Transverse colon (tissue), 4 donors: ENCODE measurements at places on chromosomes 11 and 22. TPM values are rescaled to one million over a fixed set of nuclear protein-coding genes. Genes with fewer than 3 reads are reported as not detected.

Gene SCGB1A1
- total RNA-seq, result not detected

GRCh38 chr11:17591293-17591692, 44.2 kb downstream of the OTOG start:
- DNase-seq, result no peak

GRCh38 chr22:17920992-17921650, 103.2 kb downstream of the MICAL3 start:
- no peak for DNase-seq

DNA sequence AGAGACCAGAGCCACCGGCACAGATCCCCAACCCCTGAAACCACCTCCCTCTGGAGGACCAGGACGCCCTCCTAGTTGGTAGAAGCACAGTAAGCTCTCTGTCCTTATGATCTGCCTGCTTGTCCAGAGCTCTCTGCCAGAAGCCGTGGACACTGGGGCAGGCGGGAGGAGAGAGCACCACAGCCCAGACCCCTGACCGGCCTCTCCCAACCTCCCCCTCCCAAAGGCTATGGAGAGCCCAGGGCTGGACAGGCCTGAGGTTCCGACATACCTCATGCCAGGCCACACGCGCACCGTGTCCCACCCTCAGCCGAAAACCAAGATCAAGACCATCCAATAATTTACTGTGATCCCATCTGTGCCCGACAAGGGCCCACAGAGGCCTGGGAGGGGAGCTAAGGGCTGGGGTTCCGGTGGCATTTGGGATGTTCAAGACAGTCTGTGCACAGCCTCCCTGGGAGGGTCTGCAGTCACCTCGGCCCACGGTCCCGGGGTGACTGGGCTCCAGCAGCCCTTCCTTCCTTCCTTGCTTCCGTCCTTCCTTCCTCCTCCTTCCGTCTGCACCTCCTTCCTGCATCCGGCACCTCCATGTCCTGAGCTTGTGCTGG, 3.4 kb downstream of the HRAS start:
- DNase-seq, result no peak

DNA sequence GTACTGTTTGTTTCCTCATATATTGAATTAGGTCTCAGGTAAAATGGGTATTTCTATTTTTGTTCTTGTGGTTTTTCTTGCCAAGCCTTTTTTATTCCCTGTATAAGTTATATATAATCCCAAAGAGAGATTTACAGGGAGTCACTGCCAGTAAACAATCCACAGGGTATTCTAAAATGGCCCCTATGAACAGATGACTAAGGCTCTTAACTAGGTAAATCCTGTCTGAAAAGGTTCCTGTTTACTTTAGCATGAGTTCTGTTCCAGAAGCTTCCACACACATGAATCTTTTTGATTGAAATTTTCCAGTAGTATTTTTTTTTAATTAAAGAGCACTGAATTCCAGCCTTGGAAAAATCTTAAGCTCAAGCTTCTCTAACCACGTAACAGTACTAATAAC, 552.8 kb upstream of the CCDC179 start:
- DNase-seq, result no peak

DNA sequence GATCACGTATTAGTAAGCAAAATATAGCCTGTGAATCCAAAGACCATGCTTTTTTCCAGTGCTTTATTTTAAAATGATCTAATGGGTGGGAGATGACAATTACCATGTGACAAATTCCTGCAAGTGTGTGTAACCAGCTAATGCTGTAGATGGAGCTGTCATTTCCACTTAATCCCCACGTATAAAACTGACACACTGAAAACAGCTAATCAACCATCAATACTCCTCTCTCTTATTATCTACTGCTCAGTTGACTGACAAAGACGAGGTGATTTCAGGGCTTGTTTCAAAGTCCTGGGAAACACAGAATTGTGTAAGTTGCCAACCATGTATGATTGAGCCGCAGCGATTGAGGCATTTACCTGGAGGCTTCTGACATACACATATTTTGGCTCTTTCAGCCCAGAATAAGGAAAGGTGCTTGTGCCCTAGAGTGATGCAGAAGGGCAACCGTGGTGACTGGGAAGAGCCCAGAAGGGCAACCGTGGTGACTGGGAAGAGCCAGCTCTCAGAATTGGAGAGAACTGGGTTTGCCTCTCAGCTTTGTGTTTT, 9.7 kb downstream of the SLN start:
- no peak for DNase-seq

DNA sequence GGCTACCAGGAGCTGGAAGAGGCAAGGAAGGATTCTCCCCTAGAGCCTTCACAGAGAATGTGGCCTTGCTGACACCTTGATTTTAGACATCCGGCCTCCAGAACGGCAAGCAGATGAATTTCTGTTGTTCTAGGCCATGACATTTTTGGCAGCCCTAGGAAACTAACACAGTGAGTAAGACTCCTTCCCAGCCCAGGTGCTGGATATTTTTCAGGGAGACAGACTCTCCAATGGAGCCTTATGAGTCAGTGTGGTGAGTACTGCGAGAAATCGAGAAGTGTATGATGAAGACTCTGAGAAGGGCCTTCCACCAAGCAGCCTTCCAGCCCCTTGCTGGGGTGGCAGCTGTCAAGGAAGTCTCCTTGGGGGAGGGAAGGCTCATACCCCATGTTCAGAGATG, 114.4 kb downstream of the OSBP2 start:
- DNase-seq, result no peak

DNA sequence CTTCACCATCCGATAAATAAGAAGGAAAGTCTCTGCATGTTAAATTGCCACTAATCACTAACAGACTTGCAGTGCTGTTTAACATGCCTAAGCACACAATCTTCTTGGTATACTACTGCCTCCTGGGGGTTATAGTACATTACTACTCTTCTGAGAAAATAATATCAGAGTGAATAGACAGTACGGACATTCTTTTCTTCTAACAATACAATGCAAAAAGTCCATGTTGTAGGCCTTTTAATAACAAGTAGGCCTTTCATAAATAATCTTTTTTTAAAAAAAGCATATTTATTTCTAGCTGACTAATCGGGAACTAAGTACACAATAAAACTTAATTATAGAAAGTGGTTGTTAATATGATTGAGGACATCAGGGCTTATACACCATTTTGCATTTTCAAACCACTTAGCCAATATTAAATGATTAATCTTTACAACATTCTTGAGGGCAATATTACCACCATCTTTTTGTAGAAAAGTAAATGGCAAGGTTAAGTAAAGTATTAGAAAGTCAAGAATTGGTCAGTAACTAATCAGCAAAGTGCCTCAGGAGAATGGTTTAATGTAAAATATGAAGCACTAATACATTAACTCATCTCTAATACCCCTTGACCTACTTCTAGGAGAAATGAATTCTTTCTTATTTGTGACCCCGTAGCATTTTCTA, 84.7 kb downstream of the TTC28 start:
- no peak for DNase-seq

DNA sequence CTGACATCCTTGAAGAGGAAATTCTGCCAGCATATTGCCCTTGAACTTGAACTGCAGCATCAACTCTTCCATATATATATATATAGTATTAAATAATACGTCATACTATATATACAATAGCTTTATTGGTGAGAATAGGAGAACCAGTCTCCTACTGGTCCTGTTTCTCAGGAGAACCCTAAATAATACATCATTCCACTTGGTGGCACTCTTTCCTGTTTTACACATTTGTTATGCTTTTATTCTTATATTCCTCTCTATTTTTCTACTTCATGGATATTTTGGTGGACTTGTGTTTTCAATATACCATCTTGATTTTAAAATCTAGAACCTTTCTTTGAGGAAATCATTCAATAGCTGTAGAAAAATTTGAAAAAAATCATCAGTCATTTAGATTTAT, 193.3 kb downstream of the TRPC6 start:
- DNase-seq, result no peak

GRCh38 chr11:67252831-67253239, 13.4 kb upstream of the GRK2 start:
- DNase-seq, result no peak

Gene P2RY6
- 1.1 TPM for total RNA-seq

DNA sequence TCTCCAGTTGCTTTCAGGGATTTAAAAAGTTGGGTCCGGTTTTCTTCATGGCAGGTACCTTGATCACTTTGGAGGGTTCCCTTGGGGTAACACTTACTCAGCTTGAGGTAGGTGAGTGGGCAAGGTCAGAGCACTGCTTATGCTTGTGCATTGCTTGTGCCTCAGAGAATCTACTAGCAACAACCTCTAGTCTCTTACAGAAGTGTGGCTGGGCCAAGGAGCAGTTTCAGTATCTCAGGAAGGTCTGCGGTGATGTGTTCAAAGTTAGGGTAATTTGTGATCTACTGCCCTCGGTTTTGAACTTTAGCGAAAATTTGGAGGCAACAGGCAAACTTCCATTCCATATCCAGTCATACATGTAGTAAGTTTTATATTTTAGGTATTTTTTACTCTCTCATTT, 62.8 kb downstream of the NCAM1 start:
- DNase-seq, result no peak

DNA sequence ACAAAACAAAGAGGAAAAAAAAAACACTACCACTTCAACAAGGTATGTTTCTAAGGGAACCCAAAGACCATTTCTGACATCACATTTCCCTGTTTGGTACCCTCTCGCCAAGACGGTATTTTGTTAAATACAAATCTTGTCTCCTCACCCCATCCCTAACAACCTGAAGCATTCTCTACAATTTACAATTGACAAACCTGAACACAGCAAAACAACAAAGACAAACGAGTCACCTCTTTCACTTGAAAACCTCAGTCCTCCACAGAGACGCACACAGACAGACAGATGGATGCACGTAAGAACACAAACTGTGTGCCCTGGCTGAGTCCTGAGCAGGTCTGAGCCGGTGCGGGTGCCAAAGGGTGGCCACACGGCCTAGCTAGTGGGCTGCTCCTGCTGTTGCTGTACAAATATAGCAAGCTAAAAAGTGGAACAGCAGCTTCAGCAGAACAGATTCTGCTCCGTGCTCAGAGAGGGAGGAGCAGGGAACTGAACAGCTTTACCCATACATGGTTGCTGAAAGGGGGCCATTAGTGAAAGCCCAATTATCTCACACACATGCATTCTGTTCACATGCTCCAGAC, 28.5 kb downstream of the CELF1 start:
- no peak for DNase-seq

Gene NXPE2
- total RNA-seq, result 20.2 TPM

Gene IL18
- total RNA-seq, result 86.8 TPM

GRCh38 chr11:118996926-118997626, 862 bp upstream of the CENATAC start:
- no peak for DNase-seq

- no peak for DNase-seq
Measured at GRCh38 chr22:41732096-41732772, 32.9 kb downstream of the MEI1 start.

Gene LAYN
- total RNA-seq, result 8.6 TPM

- no peak for DNase-seq
Measured at GRCh38 chr11:17696741-17697140, 22.6 kb upstream of the MYOD1 start.

Gene FAM181B
- total RNA-seq, result 0.55 TPM

GRCh38 chr22:21876486-21877176, 9.2 kb upstream of the MAPK1 start:
- no peak for DNase-seq

DNA sequence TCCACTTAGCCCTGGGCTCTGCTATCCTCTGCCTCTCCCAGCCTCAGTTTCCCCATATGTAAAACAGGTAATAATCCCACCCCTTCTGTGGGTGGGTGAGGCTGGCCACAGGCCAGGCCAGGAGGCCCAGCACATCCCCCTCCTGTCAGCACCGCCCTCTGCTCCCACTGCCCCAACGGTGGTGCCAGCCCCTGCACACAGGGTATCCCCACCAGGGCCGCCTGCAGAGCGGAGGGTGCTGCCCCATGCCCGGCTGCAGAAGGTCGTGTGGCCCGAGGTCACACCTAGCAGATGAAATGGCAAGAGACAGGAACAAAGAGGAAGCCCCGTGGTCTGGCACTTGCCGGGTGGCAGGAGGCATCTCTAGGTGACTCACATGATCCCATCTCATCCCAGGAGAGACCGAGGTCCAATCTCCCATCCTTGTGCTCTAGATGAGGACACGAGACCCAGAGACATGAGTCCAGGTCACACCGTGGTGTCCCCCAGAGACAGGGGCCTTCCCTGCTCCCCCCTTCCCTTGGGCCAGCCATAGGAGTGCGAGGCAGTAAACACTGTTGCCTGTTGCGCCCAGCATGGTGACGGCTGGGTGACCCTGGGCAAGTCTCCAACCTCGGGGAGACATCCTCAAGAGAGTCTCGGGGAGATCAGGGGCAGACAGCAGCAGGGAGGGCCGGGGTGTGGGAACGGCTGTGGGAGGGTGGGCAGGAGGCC, 27.2 kb upstream of the PPARA start:
- no peak for DNase-seq

DNA sequence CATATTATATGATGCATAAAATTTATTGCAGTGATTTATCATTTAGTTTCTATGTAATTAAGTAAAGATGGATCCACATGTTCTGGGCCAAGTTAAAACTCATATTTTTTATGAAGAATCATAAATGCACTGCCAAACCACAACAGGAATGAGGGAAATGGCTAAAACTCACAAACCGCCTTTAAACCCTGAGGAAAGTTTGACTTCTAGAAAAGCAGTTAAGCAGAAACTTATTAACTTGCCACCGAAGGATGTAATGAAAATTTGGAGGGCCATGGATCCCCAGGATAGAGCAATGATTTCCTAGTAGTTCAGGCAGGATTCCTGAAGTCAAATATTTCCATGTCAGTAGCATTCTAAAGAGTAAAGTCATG, 218.3 kb upstream of the CTSC start:
- DNase-seq, result no peak

Gene PHLDA2
- total RNA-seq, result 16.2 TPM
